ENCODE measurements at places on chromosomes 5 and 9. TPM values are rescaled to one million over a fixed set of nuclear protein-coding genes. Genes with fewer than 3 reads are reported as not detected.

The FGF10 gene
- total RNA-seq: 18.4 TPM

DNA sequence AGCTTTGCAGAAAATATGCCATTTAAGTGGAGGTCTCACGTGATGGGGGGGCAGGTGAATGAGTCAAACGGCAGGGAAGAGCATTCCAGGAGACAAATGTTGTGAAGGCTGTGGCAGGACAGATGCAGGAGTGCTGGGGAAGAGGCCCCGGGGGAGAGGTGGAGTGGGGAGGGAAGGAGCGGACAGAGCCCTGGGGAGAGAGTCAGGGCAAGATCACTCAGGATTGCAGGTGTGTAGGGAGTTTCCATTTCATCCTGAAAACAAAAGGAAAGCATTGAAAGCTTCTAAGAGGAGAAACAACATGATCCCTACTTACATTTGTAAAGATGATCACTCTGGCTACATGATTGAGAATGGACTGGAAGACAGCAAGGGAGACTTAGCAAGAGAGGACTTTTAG, 323.3 kb downstream of the ASTN2 start:
- DNase-seq: no peak

GRCh38 chr9:124721109-124721906, 49.8 kb downstream of the NR6A1 start:
- no peak for DNase-seq

The PLGRKT gene
- total RNA-seq: 44.1 TPM

The TAF11L5 gene
- total RNA-seq: not detected

DNA sequence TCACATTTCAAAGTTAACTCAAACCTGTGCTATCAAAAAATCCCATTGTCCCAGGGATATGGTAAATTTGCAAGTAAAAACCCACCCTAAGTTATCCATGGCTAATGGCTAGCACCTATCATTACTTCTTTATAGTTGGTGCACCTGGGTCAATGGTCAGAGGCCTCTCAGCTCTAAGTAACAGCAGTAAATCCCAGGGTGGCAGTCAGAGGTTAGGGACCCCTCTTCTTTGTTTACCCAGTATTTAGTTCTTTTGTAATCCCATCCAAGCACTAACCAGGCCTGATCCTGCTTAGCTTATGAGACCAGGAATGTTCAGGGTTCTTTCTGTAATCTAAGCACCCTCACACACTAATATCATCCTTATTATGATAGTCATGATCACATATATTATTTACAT, 52.1 kb upstream of the WWC1 start:
- no peak for DNase-seq

GRCh38 chr5:56413546-56413945, 180.4 kb upstream of the ANKRD55 start:
- no peak for DNase-seq

GRCh38 chr5:81717226-81717625, 33.7 kb downstream of the SSBP2 start:
- DNase-seq: no peak
